Jurkat, Clone E6-1 (cell line): ENCODE measurements at places on chromosomes 5 and 9.

DNA sequence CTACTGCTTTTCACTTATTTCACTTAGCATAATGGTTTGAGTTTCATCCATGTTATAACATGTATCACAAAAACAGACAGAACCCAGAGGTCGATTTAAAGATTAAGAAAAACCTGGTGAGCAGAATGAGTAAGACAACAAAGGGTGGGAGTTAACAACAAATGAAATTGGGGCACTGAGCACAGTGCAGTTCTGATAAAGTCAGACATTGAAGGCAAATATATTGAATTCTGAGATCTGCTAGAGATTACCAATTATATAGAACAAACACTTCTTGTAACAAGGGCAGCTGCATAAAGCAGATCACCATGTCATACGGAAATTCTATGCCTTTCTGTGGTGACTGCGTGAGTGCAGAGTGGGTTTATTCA, 517.3 kb upstream of the RORB start:
- DNase-seq: no peak

- no peak for DNase-seq
These were observed 84.7 kb downstream of the IQGAP2 start for GRCh38 chr5:76487821-76488220.

DNA sequence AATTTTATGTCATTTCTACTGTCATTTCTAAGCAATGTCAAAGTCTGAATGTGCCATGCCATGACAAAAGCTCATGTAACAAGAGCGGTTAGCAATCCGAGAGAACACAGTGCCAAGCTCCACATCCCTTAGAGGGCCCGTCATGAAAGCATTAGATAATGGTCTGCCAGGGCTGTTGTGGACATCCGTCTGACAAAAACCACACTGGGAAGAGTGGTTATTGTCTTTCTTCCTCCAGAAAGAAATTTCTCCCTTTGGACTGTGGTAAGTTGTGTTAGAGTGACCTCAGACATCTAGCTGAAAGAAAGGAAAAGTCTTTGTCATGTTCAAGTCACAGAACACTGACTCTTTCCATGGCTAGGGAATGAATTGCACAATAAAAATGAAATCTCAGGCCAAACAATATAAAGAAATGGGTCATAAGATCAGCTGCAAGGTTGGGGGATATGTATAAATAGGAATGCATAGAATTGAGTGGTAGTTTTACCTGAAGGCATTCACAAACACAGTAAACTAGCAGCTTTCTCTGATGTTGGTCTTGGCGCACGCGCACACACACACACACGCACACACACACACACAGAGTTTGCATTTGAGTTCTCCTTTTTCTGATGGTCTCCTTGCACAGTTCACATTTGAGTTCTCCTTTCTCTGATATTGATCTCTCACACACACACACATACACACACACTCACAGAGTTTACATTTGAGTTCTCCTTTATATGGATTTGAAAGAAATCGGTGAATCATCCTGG, 5.3 kb downstream of the SLC1A3 start:
- DNase-seq: no peak

DNA sequence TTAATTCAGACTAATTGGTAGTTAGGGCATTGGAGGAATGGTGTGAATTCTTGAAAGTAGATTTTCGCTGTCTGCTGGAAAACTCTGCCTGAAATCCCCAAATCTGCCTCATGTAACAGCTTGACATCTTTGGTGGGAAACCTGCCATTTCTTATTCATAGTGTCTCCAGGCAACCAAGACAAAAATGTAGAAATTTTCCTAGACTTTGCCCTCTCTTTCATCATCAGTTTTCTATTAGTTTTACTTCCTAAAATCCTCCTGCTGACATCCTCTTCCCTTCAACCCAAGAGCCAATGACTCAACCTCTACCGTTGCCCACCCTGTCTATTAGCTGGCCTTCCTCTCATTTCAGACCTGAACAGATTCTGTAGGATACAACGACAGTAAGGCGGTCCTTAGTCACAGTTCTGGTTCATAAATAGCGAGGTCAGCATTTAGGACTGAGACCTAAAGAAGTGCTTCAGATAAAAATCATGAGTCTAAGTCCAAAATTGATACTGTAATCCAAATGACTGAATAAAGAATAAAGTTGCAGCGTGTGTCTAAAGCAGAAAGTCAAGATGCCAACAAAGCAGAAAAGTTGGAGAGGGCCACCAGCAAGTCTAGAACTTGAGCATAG, 133.9 kb downstream of the MUSK start:
- no peak for DNase-seq

- no peak for DNase-seq
These were observed 204.5 kb downstream of the COMMD10 start for GRCh38 chr5:116289276-116289675.

DNA sequence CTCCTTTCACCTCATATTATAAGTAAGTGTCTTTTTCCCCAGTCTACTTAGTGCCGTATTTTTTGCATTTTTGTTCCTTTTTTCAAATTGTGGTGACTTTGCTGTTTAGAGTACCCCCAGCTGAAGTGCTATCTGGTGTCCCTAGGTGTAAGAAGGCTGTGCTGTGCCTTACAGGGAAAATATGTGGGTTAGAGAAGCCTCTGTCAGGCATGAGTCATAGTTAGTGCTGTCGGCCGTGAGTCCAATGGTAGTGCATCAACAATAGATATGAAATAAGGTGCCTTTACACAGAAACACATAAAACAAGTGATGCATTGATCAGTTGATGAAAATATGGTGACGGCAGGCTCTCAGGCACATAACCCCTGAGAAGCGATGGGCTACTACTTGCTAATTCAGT, 20.1 kb downstream of the SYK start:
- no peak for DNase-seq

DNA sequence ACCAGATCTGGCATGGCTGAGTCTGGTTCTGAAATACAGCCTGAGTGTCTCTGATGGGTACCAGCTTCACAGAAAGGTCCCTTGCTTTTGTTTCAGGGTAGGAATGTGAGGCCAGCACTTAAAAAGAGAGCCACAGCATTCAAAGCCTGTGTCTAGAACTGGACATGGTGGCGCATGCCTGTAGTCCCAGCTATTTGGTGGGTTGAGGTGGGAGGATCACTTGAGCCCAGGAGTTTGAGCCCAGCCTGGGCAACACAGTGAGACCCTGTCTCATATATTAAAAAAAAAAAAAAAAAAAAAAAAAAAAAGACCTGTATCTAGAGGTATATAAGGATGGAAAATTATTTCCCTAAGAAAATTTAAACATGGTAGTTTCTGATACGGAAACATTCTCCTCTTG, 202.3 kb downstream of the GAPVD1 start:
- no peak for DNase-seq

DNA sequence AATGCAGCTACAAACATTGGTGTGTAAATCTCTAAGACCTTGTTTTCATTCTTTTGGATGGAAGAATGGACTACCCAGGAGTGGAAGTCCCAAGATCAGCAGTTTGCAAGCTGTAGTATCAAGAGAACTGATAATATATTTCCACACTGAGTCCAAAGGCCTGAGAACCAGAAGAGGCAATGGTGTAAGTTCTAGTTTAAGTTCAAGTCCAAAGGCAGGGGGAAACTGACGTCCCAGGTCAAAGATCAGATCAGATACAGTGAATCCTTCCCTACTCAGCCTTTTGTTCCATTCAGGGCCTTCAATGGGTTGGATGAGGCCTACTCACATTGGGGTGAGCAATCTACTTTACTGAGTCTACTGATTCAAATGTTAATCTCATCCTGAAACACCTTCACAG, 80.3 kb upstream of the ERBIN start:
- no peak for DNase-seq

DNA sequence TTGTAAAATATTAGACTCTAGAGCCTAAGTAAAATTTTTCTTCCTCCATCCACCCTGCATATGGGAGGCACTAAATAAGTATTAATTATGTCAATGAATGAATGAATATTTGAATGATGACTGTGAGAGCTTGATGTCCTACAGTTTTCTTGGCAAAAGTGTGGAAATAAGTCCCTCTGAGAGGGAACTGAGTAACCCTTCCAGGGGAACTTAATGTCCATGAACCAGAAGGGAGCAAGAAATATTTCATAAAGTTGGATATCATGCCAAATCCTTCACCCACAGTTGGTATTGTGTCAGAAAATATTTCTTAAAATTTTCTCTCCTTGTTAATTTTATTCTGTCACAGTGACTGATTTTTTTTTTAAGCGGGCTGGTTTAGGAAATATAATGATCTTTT, 36.6 kb downstream of the NNT start:
- no peak for DNase-seq

DNA sequence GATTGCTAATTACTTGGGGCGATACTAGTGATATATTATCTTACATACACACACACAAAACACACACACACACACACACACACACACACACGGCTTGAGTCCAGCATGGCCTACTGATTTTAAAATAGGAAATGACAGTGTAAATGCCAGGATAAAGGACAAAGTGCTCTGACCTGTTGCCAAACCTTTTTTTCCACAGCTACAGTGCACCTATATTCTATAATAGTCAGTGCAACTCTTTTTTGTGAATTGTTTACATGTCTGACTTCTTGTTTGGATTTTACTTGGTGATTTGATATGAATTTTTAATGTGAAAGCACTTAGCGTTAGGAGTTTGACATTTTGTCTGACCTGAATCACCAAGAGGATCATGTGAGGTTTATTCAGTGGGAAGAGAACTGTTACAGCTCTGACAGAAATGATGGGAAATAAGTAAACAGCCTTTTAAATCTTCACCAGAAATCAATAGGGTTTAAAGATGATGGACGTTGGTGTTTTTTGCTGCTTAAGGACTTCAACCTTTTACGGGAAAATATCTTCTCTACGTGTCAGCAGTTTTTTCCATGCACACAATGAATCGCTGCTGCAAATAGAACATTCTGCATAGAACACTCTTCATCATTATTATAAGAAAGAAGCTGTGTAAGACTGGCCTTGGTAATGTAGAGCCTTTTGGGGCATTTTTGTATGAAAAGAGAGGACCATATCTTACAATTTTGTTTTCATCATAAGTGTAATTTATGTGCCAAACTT, 218.5 kb downstream of the RANBP17 start:
- no peak for DNase-seq

DNA sequence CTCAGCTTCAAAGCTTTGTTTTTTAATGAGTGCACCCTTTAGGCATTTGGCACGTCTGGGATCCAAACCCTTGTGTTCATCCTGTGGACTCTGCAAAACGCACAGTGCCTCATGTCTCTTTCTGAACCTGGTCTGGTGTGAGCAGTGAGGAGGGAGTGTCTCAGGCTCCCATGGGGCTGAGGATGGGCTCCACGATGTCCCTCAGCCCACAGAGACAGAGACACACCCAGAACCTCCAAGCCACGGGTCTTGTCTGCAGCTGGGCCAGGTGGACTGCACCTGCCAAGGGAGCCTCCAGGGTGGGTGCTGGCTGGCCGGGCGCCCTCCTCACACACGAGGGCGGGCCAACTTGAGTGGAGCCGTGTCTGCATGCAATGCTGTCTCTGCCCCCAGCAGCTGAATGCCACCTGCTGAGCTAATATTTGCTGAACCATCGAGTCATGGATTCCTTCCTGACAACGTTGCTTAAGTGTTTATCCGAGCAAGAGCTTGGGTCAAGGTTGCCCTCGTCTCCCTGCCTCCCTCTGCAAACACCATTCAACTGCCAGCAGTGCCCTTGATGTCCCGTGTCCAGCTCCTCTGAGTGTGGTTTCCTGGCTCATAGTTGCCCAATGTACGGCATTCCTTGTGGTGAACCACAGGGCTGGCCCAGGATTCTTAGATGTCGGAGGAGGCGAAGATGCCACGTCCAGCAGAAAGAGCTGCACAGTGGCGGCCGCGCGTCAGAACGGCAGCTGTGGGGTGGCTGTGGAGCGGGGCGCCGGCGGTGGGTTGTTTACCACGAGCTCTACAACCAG, 31.4 kb upstream of the LPCAT1 start:
- DNase-seq: no peak

DNA sequence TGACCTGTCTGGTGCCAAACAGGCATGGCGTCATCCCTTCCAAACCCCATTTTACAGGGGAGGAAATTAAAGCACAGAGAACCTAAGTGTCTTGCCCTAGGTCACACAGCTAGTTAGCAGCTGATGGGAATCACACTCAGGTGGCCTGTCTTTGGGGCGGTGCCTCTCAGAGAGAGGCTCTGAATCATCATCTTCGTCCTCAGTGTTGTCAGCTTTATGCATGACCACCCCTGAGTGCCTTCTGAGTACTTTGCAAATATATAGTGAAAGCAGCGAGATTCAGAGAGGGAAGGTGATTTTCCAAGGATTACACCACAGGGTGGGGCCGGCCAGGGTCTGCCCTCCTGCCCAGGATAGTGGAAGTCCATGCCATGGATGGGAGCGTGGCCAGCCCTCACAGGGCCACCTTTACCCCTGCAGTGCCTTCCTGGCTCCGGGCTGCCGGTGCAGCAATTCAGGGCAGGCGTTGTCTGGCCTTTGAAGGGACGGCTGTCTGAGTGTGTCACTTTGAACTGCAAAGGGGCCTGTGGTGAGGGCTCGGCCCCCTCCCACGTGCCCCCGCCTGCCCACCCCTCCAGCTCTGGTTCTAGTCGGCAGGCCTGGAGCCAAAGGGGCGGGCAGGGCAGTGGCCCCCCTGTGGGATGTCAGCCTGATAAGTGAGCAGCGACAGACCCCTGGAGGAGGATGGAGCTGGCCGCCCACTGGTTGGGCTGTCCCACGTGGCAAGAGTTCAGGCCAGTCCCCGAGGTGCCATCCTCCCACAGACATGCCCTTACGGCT, 16.9 kb downstream of the LMX1B start:
- DNase-seq: no peak

DNA sequence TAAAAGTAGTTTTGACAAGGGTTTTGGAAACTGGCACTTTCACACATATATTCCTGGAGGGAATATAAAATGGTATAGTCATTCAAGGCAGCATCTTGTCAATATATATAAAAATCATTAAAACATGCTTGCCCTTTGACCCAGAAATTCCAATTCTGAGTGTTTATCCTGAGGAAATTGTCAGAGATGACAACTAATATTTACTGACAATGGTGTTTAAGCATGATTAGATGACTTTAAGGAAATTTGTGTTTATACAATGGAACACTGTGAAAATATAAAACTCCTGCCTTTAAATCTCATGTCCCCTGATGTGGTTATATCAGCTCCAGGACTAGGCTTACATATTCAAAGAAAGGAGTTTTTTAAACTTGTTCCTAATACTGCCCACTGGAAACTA, 25.6 kb downstream of the PCSK1 start:
- no peak for DNase-seq

- no peak for DNase-seq
These were observed 147.1 kb downstream of the ERCC6L2 start for GRCh38 chr9:96022445-96023051.

GRCh38 chr5:14759744-14760547, 95.4 kb downstream of the OTULIN start:
- DNase-seq: no peak

DNA sequence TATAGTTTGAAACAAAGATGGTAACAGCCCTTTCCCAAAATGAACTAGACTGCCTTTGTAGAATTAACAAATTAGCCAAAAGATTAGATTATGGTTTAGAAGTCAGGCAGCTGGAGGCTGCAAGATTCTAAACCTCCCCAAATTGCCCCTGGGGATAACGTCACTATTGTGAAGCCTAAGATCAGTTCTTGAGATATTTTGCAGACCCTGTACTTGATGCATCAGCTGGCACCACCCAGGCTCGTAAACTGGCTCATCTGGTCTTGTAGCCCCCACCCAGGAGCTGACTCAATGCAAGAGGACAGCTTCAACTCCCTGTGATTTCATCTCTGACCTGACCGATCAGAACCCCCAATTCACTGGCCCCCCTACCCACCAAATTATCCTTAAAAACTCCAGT, 4.2 kb upstream of the SOWAHA start:
- no peak for DNase-seq
